ENCODE measurements at places on chromosomes 2 and 18. TPM values are rescaled to one million over a fixed set of nuclear protein-coding genes. Genes with fewer than 3 reads are reported as not detected.

DNER gene
- total RNA-seq, result not detected

TXNDC2 gene
- total RNA-seq, result not detected

C2orf74 gene
- total RNA-seq, result 14.0 TPM

CCDC178 gene
- total RNA-seq, result not detected

RGPD4 gene
- total RNA-seq, result 0.07 TPM

KCNF1 gene
- not detected for total RNA-seq

DNA sequence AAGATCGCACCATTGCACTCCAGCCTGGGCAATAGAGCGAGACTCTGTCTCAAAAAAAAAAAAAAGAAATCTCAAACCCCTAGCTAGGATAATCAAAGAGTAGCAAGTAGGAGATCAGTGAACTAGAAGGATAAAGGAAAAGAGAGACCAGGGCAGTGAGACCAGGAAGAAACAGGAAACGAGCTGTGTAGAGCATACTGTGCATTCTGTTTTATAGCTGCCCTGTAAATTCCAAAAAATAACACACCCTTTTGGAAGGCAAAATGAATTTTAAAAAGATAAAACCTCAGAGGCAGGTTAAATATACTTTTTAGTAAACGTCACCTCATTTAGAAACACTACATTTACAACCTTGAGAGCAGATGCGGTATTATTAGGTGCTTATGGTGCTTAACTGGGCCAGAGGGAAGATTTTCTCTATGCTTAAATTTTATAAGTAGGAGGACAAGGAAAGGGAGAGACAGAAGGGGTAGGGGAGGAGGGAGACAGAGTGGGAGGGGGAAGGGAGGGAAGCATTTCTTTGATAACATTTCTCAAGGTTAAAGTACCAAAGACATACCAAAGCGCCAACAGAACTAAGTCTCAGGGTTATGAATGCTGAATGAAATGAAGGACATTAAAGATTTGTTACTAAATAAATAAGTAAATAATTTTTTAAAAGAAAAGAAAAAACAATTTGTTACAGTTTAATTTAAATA, 30.1 kb downstream of the FEZ2 start:
- no peak for DNase-seq

- DNase-seq, result no peak
These were observed 23.9 kb downstream of the RBMS1 start for GRCh38 chr2:160469621-160470204.

GRCh38 chr2:157789256-157789655, 86.9 kb downstream of the ACVR1 start:
- DNase-seq, result no peak

GRCh38 chr18:63309422-63309821, 10.1 kb downstream of the BCL2 start:
- peak; percentile 75 for DNase-seq

- no peak for DNase-seq
These were observed 750.8 kb upstream of the ACVR2A start for GRCh38 chr2:147094077-147094476.

DNA sequence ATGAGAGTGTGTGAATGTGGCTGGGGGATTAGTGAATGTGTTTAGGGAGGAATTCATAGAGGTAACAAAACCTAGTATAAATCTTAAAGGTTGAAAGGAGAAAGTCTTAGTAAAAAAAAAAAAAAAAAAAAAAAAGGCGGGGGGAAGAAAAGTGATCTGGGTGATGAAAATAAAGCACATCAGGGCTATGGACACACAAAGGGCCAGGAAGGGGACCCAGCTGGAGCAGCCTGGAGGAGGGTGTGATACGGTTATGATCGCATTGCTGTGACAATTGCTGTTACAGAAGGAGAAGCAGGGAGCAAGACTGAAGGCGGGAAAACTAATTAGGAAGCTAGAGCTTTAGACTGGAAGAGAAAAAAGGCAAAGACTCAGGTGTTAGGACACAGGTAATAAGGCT, 85.4 kb downstream of the DLGAP1 start:
- no peak for DNase-seq

GRCh38 chr2:42998721-42999120, 206.3 kb upstream of the HAAO start:
- DNase-seq, result no peak

DNA sequence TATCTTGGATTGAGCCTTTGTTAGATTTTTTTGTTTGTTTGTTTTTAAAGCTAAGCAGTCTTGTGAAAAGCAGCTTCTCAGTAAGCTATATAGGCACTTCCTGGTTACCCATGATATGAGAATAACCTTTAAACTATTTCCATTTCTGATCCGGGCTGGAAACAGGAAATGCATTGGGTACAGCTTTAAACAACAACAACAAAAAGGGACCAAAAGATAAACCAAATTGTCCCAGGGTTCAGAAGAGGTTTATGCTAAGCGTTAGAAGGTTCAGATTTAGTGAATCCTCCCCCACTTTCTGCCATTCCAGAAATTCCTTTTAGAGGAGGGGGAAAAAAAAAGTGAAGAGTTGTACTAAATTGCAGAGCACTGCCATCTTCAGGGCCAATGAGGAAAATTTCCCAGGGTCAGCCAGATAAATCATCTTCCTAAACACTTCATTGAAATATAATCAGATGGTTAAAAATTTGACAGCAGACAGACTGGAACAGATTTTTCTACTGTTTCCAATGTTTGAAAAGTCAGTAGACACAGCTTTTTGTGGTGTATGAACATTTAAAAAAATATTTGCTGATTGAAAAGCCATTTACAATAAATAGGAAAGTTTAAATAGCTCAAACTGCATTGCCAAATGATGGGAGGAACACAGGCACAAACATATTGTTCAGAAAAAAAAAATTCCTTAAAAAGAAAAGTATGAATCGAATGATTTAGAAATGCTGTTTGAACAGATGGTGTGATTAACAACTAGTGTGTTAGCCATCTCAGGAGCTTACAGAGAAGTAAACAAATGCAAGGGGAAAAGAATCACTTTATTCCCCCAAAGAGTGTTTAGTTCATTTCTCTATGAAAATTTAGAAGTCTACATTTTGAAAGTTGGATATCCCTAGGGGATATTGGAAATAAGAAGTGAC, 189.9 kb upstream of the TANK start:
- peak; percentile 21 for DNase-seq

DNA sequence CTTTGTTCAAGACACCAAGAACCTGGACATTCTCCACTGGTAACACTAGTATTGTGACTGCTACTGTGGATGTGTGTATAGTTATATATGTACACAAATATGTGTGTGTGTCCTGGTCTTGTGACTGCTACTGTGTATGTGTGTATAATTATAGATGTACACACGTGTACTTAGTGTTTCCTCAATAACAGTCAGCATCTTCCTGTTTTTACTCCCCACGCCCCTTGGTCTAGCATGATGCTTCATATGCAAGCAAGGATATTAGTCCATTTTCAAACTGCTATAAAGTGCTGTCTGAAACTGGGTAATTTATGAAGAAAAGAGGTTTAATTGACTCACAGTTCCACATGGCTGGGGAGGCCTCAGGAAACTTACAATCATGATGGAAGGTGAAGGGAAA, 802.7 kb downstream of the RNF144A start:
- no peak for DNase-seq

- no peak for DNase-seq
These were observed 89.7 kb downstream of the BABAM2 start for GRCh38 chr2:27980242-27980641.

GRCh38 chr2:101380376-101380775, 6.9 kb downstream of the CREG2 start:
- DNase-seq, result no peak

GRCh38 chr2:10783421-10783820, 29.2 kb downstream of the PDIA6 start:
- no peak for DNase-seq

DNA sequence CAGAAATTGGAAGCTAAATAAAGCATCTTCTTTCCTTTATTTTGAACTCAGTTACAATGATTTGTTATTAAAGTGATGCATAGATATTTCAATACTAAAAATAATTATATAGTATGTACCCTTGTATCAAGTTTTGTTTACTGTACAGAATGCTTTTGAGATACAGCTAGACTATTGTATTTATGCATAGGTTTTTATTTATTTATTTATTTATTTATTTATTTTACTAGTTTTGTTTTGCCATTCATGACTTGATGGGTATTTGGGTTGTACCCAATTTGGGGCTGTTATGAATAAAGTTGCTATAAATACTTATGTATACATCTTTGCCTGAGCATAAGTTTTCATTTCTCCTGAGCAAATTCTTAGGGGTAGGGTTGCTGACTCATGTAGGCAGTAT, 118.7 kb upstream of the NXPH2 start:
- DNase-seq, result no peak

DNA sequence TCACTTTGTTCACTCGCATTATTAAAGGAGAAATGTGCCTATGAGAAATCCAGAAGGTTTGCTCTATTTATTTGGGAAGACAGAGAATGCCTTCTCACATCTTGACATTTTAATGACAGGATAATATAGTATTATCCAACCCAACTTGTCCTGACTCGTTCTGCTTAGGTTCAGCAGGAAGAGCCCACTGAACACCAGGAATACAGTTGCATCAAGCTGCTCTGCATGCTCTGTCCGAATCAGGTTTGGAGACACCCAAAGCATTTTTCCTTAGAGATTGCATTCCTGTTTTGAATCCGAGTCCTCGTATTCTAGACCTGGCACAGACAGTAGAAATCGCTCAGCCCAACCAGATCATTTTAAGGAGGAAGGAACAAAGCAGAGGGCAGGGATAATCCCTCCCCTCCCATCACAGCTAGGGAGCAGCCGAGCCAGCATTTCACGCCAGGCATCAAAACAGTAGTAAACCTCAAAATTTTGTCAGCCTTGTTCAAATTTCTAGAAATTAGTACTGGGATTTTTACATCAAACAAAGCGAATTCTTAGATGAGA, 837.4 kb upstream of the ID2 start:
- DNase-seq, result no peak

- no peak for DNase-seq
These were observed 105.4 kb downstream of the FHOD3 start for GRCh38 chr18:36402765-36403396.

- no peak for DNase-seq
These were observed 186.6 kb downstream of the MTX2 start for GRCh38 chr2:176455816-176456291.

- DNase-seq, result no peak
These were observed 60.2 kb downstream of the LYPD6B start for GRCh38 chr2:149098701-149099100.

DNA sequence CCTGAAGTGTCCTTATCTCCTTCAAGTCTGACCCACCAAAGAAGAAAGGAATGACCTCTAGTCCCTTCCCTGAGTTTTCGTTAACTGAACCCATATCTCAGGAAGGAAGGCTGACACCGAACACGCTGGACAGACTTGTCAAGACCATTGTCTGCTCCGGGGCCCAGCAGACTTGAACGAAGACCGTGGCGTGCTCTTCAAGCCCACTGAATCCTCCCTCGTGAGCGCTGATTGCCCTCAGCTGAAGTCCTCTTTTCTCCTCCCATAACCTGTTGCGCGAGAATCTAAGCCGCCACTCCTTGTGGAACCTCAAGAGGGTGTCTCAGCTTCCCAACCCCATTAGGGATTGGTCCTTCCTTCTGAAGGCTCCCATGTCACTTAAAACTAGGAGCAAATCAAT, 634 bp upstream of the CNDP1 start:
- no peak for DNase-seq

DNA sequence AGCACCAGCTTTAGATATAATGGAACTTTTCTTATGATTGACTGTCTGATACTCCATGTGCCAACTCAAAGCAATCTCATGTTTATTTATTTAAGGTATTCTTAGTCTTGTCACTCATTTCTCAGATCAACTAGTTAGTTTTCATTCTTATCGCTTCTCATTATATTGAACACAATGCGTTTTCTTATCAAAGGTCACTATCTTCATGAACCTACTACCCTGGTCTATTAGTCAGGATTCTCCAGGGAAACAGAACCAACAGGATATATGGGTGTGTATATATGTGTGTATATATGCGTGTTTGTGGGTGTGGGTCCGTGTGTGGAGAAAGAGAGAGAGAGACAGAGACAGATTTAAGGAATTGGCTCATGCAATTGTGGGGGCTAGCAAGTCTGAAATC, 619.9 kb downstream of the ZEB2 start:
- no peak for DNase-seq

All from activated CD8-positive, alpha-beta T cell treated with anti-CD3 and anti-CD28 coated beads for 36 hours (primary cell).